ENCODE measurements at places on chromosomes 3 and 15.
A peak's percentile ranks its signal among the peaks of the same experiment; 100 is the strongest.

GRCh38 chr3:188455748-188456147 lies 301.8 kb downstream of the LPP start:
- no peak for DNase-seq

- no peak for DNase-seq
Measured at GRCh38 chr3:71809321-71810026, 24.5 kb upstream of the PROK2 start.

- no peak for DNase-seq
Measured at GRCh38 chr3:1717524-1717923, 381.1 kb upstream of the CNTN4 start.

DNA sequence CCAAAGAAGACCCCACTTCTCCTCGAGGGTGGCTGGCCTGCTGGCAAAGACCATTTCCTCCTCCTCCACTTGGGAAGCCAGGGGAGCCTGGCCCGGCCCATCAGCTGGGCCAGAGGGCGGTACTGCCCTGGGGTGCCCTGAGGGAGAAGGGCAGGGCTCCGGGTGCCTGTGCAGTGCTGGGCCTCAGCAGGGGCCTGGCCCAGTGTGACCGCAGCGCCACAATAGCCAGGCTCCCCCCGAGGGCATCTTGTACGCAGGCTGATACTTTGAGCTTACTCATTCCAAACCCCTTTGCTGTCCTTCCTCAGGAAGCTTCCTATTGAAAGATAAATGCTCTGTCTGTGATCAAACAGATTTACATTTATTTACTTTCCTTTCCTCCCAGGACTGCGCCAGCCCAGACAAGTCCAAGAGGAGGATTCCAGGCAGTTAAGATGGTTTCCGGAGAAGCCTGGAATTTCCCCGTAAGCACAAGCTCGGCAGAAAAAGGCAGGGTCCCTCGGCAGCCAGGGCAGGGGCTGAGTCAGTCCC lies 240.1 kb downstream of the XXYLT1 start:
- DNase-seq: no peak

DNA sequence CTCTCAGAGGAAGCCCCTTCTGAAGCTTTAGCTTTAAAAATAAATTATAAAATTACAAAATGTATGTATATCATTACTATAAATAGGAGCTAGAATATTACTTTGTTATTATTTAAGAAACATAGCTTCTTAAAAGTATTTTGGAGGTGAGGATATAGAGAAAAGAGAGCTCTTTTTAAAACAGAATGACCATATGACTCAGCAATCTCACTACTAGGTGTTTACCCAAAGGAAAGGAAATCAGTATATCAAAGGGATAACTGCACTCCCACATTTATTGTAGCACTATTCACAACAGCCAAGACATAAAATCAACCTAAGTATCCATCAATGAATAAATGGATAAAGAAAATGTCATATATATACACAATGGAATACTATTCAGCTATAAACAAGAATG lies 119.6 kb downstream of the DMXL2 start:
- DNase-seq: no peak

- no peak for DNase-seq
Measured at GRCh38 chr15:99328106-99329072, 77.1 kb downstream of the LRRC28 start.

GRCh38 chr3:106130384-106131198 lies 261.8 kb upstream of the CBLB start:
- DNase-seq: no peak

DNA sequence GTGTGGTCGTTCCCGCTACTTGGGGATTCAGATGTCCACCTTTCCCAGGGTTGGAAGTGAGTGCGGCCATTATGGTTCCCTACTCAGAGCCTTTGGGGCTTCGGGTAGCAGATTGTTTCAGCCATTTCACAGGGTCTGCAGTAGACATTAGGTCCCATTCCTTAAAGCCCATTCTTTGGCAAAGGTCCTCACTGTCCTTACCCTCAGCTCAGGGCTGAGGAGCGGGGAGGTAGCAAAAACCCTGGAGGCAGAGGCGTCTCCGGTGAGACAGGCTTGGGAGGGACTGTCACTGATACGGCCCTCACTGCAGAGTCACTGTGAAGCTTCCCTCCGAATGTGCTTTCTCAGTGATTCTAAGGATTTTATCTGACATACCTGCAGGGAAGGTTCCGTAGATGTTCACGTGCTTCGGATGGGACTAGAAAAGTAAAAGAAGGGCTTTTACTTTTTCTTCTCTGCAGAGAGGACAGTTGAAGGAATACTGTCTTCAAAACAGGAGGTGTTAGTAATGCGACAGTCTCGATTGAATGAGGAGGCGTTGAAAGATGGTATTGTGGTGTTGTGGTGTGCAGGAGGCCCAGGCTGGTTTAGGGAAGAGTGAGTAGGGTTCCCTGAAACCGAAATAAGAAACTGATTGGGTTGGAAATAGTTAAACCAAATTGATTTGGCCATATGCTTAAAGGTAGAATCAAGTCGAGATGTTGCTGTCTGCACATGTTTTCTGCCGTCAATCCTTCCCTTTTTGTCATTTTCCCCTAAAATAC lies 630 bp downstream of the ATP6V1A start:
- no peak for DNase-seq

- DNase-seq: no peak
Measured at GRCh38 chr15:78620021-78620526, 722 bp downstream of the CHRNA3 start.

DNA sequence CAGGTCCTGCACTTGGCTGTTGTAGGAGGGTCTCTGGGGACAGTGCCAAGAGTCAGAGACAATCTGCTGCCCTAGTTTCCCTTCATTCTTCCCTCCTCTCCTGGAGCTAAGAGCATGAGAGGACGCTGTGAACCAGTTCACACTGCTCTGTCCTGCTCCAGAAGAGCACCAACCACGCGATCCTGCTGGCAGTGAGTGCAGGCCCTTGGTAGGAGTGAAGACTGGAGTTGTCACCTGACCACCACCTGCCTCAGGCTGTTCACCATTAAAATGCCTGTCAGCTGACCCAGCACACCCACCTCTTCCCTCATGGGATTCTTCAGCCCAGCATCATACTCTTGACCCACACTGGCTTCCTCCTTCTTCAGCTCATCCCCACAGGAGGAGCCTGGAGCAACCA lies 2.9 kb downstream of the TM6SF1 start:
- DNase-seq: no peak

DNA sequence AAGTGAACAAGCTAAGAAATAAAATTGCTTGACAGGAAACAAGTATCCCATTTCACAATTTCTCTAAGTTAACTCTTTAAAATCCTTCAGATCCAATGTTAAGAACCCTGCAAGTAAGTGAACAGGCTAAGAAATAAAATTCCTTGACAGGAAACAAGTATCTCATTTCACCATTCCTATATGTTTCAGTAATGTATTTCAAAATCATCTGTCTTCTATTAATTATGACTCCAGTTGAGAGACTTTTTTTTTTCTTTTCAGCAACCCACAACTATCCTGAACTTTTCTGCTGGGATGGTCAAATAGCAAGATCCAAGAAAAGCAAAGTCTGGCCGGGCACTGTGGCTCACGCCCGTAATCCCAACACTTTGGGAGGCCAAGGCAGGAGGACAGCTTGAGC lies 2.4 kb upstream of the SLC12A6 start:
- DNase-seq: no peak

GRCh38 chr15:38253351-38253781 lies 730 bp downstream of the SPRED1 start:
- DNase-seq: no peak

GRCh38 chr15:81296673-81297072 lies 27.3 kb downstream of the STARD5 start:
- peak; percentile 83 for DNase-seq

DNA sequence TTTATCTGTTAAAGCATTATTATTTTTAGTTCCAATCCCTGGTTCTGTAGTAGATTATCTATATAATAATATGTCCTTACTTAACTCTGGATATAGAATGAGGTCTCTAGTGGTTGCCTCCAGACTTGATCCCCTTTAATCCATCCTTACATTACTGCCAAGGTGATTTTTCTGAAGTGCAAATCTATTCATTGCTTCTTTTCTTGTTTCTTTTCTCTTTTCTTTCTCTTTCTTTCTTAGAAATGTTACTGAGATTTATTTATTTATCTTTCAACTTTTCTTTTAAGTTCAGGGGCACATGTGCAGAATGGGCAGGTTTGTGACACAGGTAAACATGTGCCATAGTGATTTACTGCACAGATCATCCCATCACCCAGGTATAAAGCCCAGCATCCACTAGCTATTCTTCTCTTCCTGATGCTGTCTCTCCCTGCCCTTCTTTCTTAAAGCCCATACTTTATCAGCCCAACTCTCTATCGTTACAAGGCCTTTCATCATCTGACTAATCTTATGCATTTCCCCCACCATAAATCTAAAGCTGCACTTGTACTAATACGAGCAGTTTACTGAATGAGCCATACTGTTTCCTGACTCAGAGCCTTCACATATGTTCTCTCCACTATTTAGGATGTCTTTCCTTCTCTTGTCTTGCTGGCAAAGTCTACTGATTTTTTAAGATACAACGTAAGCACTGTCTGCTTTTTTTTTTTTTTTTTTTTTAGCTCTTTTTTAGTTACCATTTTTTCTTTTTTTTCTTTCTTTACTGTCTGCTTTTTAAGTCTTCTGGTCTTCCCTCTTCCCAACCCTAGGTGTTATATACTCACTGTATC lies 4.6 kb downstream of the GLCE start:
- DNase-seq: no peak

DNA sequence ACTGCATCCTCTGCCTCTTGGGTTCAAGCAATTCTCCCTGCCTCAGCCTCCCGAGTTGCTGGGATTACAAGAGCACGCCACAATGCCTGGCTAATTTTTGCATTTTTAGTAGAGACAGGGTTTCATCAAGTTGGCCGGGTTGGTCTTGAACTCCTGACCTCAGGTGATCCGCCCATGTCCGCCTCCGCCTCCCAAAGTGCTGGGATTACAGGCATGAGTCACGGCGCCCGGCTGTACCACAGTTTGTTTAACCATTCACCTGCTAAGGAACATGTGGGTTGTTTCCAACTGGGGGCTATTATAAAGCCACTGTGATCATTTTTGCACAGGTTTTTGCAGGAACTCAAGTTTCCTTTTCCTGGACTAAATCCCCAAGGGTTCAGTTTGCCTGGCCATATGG lies 123.2 kb upstream of the RAP2B start:
- DNase-seq: no peak

DNA sequence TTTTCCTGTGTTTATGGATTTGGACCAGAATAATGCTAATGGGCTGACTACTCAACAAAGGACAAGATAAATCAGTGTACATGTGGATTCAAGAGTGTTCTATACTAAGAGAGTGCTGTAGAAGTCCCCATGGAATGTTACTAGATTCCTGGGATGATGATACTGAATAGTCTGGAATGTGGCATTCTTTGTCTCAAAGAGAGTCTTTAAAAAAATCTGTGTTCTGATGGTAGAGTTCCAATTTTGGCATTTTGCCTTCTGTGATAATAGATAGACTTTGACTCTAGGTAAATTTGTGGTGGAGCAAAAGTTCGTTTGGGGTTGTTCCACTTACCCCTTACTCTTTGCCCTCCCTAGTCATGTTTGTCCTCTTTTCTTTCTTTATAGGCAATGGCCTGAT lies 43.7 kb downstream of the NMD3 start:
- no peak for DNase-seq

- no peak for DNase-seq
Measured at GRCh38 chr15:86162172-86162591, 82.5 kb downstream of the AGBL1 start.

DNA sequence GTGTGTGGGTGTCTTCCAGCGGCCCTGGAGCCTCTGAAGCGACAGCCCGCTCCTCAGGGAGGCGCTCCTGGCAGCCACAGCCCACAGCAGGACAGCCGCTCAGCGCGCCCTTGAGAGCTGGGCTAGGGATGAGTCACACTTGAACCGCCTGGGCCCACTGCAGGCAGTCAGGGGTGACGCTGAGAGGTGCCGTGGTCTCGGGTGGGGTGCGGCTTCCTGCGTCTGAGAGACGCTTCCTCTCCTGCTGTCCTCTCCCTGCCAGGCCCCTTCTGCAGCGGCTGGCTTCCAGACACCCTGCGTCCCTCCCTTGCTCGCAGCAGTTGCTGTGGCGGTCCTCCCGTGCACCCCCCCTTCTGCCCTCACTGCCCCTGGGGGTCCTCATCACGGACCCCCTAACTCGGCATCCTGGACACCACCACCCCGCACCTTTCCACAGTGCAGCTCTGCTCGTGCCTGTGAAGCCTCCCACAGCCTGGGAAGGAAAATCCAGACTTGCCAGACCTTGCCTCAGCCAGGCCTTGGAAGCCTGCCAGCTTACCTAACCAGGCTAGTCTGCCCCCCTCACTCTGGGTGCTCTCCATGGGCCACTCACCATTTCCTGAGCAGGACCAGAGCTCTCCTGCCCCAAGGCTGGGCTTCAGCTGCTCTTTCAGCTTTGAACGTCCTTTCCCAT lies 1.1 kb upstream of the SPTBN5 start:
- DNase-seq: peak; percentile 94

GRCh38 chr3:64848822-64849221 lies 161.0 kb upstream of the ADAMTS9 start:
- DNase-seq: no peak

GRCh38 chr3:100613721-100614390 lies 4.5 kb downstream of the ADGRG7 start:
- DNase-seq: no peak

DNA sequence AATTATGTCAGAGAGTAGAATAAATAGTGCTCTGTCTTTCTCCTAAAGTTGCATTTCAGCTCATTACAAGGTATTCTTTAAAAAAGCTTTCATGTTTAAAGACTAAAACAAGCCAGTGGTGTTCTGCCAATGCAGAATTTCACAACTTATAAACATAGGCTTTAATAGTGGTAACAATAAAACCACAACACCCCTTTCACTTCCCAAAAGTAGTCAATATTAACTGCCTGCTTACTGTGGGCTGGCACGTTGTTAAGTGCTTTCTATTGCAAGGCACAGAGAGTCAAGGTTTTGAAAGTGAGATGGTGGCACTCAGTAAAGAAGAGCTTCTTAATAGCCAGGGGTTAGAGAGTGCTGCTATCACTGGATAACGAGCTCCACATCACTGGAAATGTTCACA lies 8.4 kb upstream of the RTP1 start:
- DNase-seq: no peak

DNA sequence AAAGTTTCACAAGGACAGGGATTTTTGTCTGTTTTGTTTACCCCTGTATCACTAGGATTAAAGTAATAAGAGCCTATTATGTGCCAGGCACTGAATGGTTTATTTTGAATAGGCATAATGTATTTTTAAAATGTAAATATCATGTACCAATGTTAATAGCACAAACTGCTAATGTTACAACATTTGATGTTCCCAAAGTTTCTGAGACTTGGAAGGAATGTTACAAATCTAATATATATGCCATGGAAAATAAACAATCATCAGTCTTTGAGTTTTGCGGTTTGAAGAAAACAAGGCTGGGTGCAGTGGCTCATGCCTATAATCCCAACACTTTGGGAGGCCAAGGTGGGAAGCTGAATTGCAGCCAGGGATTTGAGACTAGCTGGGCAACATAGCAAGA lies 159.4 kb downstream of the CDIN1 start:
- DNase-seq: no peak

Data from CD4-positive, alpha-beta T cell treated with Interleukin-1 beta for 1 hour (primary cell).